ENCODE measurements at places on chromosomes 6 and 20.

DNA sequence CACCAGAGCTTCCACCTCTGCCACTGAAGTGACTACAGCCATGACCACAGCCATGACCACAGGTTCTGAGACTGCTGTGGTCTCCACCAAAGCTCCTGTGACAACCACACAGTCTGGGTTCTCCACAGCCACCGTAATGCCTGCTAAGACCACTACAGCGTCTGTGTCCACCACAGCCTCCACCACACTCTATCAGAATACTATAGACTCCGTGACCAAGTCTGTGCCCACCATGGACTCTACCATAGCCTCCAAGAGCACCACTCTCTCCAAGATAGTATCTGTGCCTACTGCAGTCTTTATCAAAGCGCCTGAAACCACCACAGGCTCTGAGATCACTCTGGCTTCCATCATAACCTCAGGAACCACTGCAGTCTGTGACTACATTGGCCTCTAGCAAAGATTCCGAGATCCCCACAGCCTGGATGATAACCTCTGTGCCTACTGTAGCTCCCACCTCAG lies 18.3 kb upstream of the MUC21 start:
- no peak for DNase-seq

GRCh38 chr20:6698056-6698455 lies 69.4 kb upstream of the BMP2 start:
- no peak for DNase-seq

DNA sequence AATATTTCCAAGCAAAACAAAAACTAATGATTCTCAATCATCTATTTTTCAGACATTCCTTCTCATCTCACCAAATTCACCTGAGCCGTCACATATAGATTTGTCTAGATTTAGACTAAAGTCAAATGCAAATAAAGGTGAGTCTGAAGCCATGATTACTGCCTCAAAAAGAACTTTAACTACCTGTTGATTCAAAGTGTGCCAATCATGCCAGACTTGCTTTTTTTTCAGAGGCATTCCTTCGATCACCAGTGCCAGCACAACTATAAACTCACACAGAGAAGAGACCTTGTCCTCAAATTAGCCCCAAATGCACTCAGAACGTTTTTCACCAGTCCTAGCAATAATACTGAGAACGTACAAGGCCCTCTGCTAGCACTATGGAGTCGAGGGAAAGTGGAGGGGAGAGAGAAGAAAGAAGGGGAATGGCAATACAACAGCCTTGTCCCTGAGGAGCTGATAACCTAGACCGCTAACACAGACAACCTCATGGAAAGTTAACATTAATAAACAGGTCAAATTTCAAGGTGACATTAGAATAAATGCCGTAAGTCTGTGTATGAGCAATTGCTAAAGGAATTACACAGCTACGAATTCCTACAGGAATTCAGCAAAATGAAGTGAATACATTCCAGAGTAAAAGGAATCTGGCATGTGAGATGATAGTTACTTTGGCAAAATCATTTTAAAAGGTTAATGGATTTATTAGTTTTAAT lies 60.9 kb downstream of the EPB41L2 start:
- DNase-seq = no peak

DNA sequence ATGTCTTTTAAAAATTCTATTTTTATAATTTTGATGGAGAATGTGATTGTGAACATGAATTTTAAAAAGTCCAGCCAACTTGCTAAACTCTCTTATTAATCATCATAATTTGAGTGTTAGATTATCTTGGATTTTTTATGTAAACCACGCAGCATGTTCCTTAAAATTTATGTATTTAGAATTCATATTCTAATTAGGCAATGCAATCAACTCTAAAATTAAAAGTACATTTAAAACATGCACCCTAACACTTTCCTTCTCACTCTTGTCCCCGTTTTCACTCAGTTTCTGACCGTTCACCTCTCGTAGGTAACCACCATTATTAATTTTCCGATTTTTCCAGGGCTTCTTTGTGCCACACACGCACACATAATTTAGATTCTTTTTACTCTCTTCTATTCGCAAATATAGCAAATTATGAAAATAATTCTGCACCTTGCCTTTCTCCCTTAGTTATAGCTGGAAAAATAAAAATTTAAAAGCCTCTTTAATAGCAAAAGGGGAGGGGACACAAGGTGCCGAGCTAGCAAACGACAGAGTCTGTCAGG lies 329 bp upstream of the ZKSCAN3 start:
- DNase-seq = no peak

- DNase-seq = no peak
These were observed 210.2 kb upstream of the THEMIS start for GRCh38 chr6:128111096-128111495.

- DNase-seq = no peak
These were observed 28.2 kb downstream of the GPR63 start for GRCh38 chr6:96809119-96809518.

- DNase-seq = no peak
These were observed 5.6 kb downstream of the IL22RA2 start for GRCh38 chr6:137167702-137168377.

DNA sequence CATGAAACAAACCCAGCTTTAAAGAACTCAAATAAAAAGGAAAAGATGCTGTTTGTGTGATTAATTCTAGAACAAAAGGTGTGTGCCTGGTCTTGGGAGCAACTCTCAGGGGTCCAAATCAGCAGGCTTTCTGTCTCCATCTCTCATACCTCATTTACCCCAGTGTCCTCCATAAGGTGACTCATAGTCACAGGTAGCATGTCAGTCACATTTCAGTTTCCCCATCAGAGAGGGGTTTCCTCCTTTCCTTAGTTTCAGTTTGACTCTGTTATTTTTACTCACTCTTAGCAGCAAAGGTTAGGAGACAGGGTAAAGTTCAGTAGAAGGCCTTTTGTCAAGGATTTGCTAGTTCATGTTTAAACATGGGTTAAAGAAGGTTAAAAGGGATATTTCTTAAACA lies 46.2 kb downstream of the OGFRL1 start:
- DNase-seq = no peak

- no peak for DNase-seq
These were observed 65.7 kb downstream of the CYP39A1 start for GRCh38 chr6:46586906-46587305.

- no peak for DNase-seq
These were observed 32.7 kb downstream of the TLDC2 start for GRCh38 chr20:36908603-36909002.

- DNase-seq = no peak
These were observed 124.0 kb downstream of the CARMIL1 start for GRCh38 chr6:25403150-25403549.
